Sciatic nerve (tissue), 2 donors: ENCODE measurements at places on chromosomes 1 and 21. TPM values are rescaled to one million over a fixed set of nuclear protein-coding genes. Genes with fewer than 3 reads are reported as not detected.

The TMEM61 gene
- total RNA-seq = not detected

- no peak for DNase-seq
Measured at GRCh38 chr1:188652678-188653077, 1823.9 kb downstream of the PLA2G4A start.

DNA sequence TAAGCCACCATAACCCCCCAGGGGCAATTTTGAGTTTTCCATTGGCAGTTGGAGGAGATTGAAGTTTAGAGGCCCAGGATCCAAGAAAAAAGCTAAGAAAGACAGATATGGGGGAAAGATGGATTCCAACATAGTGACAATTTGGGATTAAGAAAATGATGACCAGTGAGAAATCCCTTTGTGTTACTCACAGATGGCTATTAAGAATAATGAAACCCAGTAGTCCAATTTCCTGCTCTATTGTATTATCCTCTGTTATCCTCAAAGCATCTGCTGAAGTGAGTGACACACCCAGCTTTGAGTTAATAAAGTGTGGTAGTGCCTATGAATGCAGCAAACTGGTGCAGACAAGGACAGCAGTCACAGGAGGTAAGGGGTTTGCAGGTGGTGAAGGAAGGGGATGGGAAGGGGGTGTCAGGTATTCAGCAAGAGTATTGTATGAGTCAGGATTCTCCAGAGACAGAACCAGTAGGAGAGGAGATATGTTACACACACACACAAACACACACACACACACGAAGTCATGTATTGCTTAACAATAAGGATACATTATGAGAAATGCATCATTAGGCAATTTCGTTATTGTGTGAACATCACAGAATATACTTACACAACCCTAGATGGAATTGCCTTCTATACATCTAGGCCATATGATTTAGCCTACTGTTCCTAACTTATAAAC, 112.4 kb upstream of the VANGL1 start:
- DNase-seq = no peak

The CYP4A22 gene
- 0.58 TPM for total RNA-seq

- DNase-seq = no peak
Measured at GRCh38 chr1:112770724-112771123, 55.6 kb upstream of the PPM1J start.
